ENCODE measurements at places on chromosomes 11 and 22.

DNA sequence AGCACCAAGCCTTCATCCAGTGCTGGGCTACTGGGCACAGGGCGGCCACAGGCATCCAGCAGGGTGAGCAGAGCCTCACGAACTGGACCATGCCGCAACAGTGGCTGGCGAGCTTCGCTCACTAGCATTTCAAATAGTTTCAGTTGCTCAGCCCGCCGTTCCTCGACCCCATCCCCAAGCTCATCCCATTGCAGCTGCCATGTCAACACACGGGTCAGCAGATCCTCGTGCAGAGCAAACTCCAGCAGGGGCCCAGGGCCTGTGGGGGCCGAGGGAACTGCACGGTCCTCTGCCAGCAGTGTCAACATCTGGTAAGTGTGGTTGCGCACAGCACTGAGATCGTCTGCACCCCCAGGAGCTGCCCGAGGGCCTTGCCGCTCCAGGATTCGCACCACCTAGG, 10.6 kb downstream of the FHIP1B start:
- no peak for DNase-seq

DNA sequence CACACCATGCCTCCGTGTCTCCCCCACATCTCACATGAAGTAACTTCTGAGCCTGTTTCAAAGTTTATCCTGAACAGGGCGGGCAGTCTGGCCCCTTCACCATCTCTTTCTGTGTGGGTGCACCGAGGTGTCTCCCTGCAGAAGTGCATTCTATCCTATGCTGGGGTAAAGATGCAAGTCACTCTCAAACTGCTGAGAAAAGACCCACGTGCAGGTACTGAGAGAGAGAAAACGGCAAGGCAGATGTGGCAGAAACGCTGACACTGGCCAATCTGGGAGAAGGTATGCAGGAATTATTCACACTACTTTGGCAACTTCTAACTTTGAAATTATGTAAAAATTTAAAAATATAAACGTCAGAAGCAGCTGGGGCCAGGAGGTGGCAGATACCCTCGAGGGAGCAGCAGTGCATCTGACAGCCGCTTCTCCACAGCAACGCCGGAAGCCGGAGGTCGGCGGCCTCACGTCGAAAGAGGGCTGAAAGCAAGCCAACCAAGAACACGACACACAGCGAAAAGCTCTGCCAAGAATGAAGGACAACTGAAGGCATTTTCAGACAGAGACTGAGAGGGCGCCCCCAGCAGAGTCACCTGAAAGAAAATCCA, 34.2 kb upstream of the MOB2 start:
- no peak for DNase-seq

DNA sequence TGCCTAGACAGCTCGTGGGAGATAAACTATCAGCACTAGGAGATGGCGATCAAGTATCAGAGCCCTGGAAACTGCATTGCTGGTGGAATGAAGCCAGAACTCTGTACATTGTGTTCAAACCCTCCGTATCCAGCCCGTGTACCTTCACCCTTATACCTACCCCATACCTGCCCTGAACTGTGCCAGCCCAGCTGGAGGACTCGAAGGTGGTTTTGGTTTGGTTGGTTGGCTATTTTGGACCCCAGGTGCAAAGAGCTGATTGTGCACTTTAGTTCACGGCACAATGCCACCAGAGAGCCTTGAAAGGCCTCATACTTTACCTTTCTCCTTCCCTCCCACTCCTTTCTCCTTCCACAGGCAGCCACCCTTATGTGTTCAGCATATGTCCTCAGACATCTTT, 16.0 kb downstream of the FAM83F start:
- DNase-seq, result no peak

DNA sequence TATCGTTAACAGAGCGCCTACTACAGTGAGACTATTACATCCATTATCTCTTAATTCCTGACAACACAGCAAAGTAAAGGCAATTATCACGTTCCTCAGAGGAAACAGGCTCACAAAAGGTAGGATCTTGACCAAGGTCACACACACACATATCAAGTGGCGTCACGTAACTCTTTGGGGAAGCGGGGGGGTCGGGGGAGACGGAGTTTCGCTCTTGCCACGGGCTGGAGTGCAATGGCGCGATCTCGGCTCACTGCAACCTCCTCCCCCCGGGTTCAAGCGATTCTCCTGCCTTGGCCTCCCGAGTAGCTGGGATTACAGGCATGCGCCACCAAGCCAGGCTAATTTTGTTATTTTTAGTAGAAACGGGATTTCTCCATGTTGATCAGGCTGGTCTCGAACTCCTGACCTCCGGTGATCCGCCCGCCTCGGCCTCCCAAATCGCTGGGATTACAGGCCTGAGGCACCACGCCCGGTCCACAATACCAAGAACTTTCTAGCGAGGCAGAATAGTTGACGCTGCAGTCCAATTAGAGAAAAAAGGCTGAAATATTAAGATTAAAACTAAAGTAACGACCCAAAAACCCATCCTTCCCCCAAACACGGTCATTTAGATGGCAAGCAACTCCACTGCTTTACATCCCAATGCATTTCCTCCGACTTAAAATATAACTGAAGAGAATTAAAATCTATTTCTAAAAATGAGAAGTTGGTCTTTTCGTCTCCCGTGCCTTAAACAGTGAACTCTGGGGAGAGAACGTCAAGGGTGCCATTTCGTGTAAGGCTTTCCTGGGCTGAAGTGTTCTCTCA, 1.2 kb downstream of the DDX17 start:
- no peak for DNase-seq

GRCh38 chr11:119473901-119474681, 51.1 kb upstream of the THY1 start:
- no peak for DNase-seq

GRCh38 chr11:119599864-119600541, 129.0 kb downstream of the NECTIN1 start:
- no peak for DNase-seq

DNA sequence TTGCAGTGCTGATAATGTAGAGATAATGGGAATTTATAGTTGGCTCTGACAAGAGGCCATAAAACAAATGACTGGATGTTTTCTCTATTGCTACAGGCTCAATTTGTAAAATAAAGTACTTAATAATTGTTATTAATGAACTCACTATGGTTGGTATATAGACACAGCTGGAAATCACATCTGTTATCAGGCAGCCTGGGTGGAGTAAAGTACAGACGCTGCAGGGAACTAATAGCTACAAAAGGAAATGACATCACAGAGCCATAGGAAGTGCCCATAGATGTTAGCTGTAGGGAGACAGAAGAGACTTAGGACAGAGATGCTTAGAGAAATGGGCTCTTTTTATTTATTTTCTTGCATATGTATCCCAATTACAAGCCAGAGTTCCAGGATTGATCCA, 81.0 kb upstream of the SNX19 start:
- DNase-seq, result no peak

- no peak for DNase-seq
These were observed 30.6 kb upstream of the PANX2 start for GRCh38 chr22:50139843-50140415.

DNA sequence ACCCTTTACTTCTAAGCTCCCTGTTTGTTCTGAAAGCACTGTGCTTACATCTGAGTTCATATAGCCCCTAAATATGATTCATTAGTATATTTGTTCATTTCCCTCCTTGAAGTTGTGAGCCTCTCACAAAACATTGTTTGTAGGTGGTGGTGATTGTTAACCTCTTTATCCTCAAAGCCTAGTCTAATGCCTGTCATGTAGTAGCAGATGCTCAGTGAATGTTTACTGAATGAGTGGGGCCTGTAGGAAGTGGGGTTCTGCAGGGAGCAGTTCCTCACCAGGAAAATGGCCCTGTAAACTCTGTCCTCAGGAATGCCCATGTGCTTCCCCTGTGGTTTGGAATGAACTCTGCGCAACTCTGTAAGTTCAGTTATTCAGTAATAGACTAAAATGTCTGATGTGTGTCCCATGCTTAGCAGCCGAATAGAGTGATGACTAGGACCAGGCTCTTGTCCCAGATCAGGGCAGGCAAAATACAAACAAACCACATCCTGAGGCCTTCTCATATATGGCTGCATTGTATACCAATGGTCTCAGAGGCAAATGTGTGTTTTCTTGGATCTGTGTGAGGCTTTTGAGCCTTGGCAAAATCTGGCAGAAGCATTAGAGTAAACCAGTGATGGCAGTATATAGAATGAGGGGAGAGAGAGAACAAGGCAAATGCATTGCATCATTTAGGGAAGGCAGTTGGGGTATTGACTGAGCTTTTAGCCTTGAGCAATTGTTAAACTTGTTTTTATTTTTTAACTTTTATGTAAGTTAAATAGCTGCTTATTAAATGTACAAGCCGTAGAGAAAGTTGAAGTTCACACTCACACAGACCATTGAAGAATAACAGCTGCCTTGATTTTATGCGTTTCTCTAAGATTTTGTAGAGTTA, 91.4 kb upstream of the BIRC3 start:
- DNase-seq, result no peak

DNA sequence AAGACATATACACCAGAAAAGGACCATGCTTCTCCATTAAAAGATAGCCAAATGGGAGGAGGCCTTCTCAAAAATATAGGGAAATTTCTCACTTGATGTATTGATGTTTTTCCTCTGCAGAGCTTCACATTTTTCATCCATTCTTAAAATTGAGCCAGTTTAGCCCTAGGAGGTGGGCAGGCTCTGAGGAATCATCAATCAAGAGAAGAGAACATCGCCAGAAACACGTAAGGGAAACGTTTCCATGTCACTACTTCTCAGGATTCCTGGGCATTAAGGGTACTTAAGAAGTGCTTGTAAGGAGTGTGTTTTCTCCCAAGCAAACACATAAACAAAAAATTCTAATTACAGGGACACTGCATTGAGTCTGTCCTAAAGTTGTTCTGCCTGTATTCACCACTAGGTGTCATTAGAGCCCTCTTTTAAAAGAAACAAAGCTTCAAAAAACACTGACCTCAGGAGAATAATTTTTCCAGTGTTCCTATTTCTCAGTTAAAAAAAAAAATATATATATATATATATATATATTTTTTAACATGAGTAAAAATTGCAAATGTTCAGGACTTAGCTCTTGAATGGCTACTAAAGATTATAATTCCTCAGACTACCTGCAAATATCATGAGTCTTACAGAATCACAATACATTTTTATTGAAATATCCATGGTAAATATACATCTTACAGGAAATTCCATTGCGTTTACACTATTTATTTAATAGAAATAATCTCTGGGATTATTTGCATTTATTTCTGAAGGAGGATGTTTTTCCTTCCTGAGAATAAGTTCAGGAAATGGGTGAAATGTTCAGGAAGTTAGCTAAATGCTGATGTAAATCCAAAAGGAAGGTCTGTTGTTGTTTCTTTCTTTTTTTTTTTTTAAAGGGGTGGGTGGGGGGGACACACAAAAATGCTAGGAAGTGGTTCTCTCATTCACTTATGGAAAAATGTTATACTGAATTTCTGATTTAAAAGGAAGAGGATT, 16.0 kb downstream of the FZD4 start:
- no peak for DNase-seq

DNA sequence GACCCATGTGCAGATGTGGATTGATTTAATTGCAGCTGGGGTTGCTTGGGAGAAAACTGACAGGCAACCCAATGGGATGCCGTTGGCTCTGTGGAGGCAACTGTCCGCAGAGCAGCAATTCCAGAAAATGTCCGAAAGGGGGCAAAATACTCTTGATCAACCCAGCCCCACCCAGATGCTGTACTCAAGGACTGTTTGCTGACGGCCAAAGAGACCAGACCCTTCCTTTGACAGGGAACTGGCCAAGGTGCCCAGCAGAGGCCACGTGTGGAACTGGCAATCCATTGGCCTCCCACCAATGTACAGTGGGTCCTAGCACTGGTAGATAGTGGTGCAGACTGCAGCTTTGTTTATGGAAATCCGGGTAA, 29.7 kb upstream of the KCNA4 start:
- DNase-seq, result no peak

DNA sequence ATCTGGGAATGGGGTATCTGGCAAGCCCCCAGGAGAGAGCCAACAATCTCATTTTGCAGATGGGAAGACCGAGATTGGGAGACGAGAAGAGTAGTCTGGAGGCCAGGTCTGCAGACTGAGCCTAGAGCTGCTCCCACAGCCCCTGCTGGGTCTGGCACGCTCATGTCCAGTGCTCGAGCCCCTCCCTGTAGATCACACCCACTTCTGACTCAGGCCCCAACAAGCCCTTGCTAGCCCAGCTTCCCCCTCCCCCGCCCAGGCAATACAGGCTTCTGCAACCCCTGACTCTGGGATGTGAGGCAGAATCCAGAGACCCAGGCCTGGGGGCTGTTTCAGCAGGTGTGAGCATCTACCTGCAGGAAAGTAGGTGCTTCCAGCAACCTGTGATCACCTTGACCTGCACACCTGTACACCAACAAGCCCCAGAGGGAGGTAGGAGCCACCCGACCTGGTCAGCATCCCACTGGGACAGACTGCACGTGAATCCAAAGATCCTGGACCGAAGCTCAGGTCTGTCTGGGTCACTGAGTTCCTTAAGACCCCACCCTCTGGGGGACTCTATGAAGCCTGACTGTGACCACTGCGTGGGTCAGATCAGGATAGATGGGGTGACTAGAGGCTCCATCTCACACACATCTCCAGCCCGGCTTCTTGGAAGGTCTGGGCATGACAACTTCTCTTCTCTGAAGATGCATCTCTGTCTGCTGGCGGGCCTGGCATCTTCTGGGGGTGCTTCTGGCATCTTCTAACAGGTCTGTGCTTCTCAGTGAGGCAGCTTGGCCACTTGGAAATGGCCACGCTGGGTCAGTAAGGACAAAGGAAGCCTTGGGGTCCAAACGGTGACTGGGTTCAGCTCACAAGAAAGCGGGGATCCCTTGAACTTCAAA, 29.3 kb downstream of the LINC01488 start:
- no peak for DNase-seq

DNA sequence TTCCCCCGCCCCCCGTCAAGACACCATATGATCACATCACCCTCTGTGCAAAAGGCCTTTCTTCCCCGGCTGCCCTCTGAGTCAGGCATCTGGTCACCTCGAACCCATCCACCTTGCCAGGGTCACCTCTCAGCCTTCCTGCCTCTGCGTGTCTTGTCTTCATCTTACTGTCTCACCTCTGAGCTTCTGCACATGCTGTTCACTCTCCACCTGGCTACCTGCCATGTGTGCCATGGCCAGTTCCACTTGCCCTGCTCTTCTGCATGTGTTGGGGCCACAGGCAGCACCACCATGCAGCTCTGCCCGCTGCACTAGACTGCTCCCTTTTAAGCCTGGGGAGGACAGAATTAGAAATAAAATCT, 9.8 kb downstream of the ZNF74 start:
- DNase-seq, result no peak

DNA sequence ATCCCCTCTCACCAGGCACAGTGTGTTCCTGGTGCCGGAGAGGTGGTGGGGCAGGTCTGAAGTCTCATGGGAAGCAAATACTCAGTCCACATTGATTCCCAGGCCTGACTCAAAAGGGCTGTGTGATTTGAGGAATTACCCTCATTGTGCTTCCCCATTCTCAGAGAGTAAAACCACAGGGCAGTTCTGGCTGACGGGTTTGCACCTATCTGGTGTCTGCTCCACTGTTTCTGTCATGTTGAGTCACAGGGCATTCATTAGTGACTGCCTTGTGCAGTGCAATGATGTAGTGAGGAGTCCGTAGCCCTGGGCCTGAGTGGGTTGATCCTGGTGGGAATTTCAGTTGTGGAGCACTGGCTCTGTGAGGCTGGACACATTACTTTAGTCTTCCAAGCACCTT, 85.2 kb upstream of the ARHGAP20 start:
- DNase-seq, result no peak

All from iPS DF 19.7 (cell line).